Activated T-cell treated with anti-CD3 and anti-CD28 coated beads, Interleukin-2, amount 50 U/mL, for 48 hours (primary cell): ENCODE measurements at places on chromosomes 16 and 17.

DNA sequence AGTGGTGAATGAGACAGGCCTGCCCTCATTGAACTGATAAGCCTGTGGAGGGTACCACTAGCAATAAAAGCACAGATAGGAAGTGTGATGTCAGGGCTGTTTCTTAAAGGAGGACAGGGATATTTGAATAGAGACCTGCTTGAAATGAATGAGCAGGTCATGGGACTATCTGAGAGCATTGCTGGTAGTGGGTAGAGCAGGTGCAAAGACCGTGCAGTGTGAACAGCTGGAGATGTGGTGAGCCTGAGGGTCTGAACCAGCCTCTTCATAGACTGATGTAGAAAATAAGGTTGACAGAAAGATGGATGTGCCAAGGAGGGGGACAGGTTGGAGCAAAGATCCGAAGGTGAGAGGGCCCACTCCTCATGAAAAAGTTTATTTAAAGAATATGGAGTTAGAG is 2.4 kb downstream of the NUP93 start:
- DNase-seq = no peak

DNA sequence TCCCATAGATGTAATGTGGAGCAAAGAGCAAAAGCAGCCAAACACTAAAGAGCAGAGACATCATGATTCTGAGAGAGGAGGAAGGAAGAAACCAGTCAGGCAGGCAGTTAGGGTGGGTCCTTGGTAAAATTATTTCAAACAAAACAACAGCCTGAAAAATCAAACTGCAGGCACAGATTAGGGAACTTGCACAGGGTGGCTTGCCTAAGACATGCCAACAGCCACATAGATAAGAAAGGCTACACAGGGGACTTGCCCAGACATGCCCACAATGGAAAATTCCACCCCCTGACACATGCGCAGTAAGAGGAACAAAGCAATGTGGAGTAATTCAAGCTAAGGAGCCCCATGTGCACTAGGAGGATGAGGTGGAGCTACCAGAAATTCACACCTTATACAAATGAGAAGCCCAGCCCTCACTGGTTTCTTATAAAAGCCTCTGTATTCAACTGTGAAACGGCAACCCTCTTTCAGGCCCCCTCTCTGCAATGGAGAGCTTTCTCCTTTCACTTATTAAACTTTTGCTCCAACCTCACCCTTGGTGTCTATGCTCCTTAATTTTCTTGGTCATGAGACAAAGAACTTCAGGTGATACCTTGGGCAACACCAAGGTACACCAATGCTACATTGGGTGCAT is 7.3 kb upstream of the GAS7 start:
- no peak for DNase-seq

- DNase-seq = no peak
Observed at GRCh38 chr17:42804918-42805367, 6.3 kb downstream of the CNTD1 start.

DNA sequence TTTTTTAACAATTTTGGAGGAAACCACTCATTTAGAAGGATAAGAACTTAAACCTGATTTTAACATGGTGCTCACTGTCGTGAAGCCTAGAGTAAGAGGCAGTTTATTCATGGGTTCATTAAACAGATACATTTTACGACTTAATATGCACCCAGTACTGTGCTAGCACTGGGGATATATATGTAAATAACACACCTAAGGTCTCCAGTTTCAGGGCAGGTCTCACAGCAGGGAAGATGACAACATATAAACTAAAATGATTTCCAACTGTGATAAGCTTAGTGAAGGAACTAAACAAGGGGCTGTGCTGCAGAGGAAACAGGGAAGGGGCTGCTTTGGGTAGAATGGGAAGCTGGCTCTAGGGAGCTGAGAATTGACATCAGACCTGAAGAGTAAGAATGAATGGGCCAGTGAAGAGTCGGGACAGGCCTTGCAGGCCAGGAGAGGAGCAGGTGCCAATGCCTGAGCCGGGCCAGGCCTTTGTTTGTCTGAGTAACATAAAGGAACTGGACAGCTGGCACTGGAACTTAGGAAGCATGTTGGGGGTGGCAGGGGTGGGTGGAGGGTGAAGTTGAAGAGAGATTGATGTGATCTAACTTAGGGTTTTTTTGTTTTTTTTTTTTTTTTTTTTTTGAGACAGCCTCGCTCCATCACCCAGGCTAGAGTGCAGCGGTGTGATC is 12.1 kb downstream of the NT5M start:
- no peak for DNase-seq

DNA sequence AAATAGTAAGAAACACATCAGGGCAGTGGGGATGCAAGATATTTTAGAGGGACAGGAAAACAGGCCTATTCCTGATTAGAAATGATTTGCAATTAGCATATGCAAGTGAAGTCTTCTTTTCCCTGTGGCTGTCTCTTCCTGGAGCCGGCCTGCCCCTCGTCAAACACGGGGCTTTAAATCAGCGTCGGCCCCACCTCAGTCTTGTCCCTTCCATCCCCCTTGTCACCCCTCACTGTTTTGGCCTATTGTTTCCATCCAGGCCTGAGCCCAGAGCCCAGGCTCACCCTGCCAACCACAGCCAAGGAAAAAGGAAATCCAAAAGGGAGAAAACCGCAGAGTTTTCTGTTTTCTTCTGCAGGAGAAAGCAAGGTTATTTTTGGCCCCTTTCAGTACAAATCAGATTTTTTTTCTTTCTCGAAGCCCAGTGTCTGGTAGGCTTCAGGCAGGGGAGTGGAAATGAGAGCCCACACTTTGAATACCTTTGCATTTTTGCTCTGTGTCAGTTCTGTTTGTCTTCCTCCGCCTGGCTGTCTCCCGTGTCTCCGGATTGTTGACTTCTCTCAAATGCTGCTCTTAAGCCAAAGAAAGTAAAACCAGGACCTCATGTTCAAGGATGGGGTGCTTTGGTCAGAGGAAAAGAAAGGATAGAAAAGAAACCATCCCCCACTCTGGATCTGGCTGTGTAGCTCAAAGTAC is 399.9 kb upstream of the CDH11 start:
- DNase-seq = no peak

DNA sequence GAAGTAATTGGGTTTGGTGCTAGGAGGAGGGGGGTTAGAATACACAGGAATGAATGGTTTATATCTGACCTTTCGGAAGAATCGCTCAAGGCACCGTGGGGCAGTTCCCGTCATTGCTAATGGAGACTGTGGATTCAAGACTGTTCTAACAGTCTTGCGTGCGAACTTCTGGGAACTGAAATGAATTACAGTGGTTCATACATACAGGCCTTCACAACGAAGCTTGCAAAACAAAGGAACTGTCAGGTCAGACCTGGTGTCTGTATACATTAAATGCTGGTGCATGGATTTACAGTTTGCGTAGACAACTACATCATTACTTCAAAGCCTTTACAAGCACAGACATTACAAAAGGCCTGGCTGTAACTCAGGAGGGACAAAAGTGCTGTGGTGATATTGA is 983.9 kb downstream of the CDH11 start:
- no peak for DNase-seq

DNA sequence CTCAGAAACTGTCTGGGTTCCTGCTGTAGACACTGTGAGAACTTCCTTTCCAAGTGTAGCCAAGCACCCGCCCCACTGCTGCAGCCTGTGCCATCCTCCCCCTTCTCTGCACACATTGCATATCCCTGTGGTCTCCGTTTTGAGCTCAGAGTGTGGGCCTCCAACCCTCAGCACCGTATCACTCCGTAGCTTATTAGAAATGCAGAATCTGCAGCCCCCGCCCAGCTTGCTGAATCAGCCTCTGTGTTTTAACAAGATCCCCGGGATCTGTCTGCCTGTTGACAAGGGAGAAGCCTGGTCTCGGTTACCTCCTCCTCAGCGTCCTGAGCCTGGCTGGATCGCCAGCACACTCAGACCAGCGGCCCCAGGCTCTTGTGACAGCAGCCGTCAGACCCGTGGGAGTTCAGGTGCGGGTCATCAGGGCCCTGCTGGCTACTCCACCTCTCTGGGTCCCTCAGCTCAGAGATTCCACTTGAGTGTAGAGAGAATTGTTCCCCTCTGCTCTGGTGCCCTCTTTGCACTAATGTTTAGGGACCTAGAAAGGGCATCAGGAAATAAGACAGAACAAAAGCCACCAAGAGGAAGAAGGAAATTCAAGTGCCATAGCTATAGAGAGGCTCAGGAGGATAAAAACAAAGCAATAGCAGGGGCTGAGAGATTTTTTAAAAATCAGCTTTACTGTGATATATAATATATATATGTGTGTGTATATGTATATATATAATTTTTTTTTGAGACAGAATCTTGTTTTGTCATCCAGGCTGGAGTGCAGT is 92.3 kb downstream of the PITPNC1 start:
- DNase-seq = peak; percentile 35
